T-helper 17 cell (primary cell): ENCODE measurements at places on chromosomes 11 and 22.

DNA sequence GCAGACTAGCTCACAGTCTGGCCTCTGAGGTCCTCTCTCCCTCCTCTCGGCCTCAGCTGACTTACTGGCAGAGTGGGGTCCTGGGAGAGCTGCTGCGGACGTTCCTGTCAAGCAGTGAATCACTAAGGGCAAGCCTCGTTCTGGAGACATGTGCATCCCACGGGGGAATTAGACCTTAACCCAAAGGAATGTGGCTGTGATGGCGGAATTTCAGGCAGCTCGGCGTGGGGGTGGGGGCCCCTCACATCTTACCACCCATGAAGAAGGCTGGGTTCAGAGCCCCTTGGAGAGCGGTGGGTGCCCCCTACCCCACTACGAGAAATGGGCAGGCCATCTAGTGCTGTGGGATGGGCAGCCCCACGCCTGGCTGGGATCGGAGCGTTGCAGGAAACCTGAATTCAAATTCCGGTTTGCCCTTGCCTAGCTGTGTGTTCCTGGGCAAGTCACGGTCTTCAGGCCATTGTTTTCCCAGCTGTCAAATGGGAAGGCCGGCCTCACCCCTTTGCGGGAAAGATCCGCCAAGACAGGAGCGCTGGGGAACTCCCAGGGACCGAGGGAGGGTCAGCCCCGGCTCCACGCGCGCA lies 554 bp downstream of the LRRC32 start:
- DNase-seq, result no peak

- DNase-seq, result no peak
Observed at GRCh38 chr11:126354631-126355323, 709 bp upstream of the ST3GAL4 start.

GRCh38 chr11:9745411-9746211 lies 81.7 kb downstream of the SWAP70 start:
- DNase-seq, result no peak

DNA sequence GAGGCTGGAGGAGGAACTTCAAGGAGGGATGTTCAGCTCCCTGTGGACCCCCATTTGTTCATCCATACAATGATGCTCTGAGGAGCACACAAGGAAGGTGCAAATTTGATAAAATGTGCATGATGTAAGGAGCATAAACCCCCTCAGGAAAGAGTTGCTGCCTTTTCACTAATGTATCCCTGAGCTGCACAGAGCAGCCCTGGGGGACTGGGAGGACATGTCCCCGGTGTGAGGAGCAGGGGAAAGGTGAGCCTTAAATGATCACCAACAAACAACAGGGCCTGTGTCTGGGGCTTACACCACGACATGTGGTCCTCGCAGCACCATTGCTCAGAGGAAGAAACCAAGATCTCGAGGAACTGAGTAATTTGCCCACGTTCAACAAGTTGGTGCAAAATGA lies 3.5 kb upstream of the MAPK8IP2 start:
- no peak for DNase-seq

GRCh38 chr11:73273222-73273895 lies 1.2 kb downstream of the P2RY6 start:
- DNase-seq, result no peak

GRCh38 chr22:33459137-33459536 lies 401.0 kb upstream of the SYN3 start:
- no peak for DNase-seq

DNA sequence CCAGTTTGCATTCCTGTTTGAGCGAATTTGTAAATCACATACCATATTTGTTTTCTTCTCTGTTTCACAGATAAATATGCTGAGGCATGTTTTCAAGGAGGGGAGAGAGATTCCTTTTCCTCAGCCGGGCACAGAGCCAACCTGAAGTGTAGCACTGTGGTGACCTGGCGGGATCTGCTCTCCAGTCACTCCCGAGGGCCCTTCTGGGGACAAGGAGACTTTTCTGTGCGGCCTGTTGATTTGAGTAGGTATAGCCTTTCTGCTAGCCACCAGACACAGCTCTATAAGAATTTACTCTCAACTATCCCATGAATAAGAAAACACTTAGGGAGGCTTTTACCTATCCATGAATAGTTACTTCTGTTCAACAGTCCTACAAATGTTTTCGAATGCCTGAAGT lies 63.5 kb upstream of the FDX1 start:
- no peak for DNase-seq

- DNase-seq, result no peak
Observed at GRCh38 chr11:5279471-5280090, 9.8 kb upstream of the HBE1 start.
